ENCODE measurements at places on chromosomes 7 and 10.

- DNase-seq, result no peak
These were observed 30.2 kb downstream of the MGAM start for GRCh38 chr7:142025896-142026295.

GRCh38 chr10:58867683-58868082 is 308.8 kb upstream of the PHYHIPL start:
- DNase-seq, result no peak

- no peak for DNase-seq
These were observed 5.1 kb downstream of the TSPAN14 start for GRCh38 chr10:80459047-80459865.

DNA sequence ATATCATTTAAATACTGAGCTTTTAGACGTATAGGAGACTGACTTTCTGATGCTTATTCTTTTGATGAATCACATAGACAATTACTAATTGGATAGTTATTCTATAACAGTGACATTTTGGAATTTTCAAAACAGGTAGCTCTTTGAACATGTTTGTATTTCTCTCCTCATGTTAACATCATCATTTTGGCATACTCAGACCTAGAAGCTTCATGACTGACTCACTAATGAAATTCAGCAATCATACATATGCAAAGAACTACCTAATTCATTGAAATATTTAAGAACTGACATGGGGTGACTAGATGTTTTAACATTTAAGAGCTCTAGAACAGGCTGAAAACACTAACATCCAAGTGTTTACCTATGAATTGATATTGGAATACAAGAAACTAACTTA is 192.3 kb downstream of the VTI1A start:
- no peak for DNase-seq

DNA sequence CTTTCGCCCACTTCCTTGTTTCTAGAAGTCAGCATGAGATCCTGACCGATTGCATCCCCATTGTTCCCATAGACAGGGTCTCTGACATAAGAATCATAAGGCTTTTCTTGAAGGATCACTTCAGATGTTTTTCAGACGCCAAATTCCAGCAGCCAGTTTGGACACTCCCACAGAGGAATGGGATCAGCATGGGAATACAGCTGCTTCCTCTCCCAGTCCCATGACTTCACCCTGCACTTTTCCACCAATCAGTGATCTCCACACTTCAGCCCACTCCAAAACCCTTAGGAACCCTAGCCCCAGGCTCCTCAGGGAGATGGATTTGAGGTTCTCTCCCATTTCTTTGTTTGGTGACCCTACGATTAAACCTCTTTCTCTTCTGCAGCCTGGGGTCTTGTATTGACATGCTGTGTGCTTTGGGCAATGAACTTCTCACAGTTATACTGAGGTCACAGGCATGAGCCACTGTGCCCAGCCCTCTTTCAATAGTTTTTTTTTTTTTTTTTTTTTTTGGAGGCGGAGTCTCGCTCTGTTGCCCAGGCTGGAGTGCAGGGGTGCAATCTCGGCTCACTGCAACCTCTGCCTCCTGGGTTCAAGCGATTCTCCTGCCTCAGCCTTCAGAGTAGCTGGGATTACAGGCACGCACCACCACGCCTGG is 52.8 kb upstream of the CHST3 start:
- DNase-seq, result no peak

- no peak for DNase-seq
These were observed 136.9 kb upstream of the MAGI2 start for GRCh38 chr7:79590391-79590790.

- DNase-seq, result no peak
These were observed 46.2 kb downstream of the FAM53B start for GRCh38 chr10:124697837-124698544.

GRCh38 chr10:68223535-68224165 is 8.3 kb downstream of the ATOH7 start:
- DNase-seq, result no peak

DNA sequence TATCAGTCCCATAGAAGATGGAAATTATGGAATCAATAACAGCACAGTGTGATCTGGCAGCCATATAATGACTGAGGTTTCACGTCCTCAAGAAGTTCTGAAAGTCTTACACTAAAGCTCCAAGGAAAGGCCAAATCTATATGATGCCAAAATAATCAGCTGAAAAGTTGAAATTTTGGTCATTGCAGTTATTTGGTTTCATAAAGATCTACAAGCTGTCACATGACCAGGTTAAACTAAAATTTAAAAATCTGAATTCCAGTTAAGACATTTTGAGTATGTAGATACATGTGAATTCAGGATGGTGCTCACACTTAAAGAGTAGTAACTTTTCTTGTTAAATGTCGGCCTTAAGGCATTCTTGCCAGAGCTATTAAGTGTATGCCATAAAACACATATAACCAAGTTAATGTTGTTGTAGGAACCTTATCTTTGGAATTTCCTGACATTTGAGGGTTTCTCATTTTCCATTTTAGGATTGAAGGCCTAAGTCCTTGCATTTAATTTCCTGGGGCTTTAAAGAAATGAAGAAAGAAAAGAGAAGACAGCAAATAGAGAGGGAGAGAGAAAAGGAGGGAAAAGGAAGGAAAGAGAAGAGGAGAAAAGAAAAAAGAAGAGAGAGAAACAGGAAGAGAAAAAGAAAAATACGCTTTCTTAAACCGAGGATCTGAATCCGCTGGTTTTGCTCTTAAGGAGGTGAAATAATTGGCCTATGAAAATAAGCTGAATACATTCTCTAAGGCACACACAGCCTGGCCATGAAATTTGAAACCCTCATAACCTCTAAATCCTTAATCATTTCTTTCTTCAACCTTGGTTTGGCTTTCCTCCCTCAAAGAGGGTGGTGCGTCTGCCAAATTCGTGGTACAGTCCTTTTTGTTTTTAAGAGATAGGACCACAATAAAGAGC is 43.8 kb downstream of the DENND2A start:
- no peak for DNase-seq

DNA sequence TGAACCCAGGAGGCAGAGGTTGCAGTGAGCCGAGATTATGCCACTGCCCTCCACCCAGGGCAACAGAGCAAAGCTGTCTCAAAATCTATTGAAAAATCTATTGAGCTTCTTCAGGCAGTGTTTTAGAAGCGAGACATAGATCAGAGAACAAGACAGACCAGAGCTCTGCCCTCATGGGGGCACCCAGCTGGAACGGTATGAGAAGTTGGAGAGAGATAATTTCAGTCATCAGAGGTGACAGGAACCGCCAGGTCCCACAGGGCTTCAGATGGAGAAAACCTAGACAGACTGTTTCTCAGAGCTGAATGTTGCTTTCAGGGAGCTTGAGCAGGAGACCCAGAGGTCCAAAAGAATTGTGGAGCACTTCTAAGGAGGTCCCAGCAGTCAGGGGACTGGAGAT is 14.2 kb upstream of the GTF2IRD1 start:
- DNase-seq, result no peak

GRCh38 chr7:156827587-156828203 is 65.3 kb downstream of the LMBR1 start:
- no peak for DNase-seq

- no peak for DNase-seq
These were observed 50.2 kb downstream of the DOCK1 start for GRCh38 chr10:126955396-126955795.

GRCh38 chr7:147804032-147804431 is 786.5 kb upstream of the C7orf33 start:
- DNase-seq, result no peak

GRCh38 chr10:102735065-102735562 is 8.6 kb upstream of the WBP1L start:
- no peak for DNase-seq
